ENCODE measurements at places on chromosomes 13 and 19.

GRCh38 chr13:77599351-77599750, 63.8 kb downstream of the SCEL start:
- DNase-seq: no peak

DNA sequence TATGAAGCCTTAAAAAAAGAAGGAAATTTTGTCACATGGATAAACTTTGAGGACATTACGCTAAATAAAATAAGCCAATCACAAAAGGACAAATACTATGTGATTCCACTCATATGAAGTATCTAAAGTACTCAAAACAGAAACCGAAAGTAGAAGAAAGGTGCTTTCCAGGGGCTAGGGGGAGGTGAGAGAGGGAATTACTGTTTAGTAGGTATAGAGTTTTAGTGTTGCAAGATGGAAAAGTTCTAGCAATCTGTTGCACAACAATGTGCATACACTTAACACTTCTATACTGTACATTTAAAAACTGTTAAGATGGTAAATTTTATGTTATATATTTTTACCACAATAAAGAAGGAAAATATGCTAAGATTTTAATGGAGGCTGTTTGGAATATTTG, 83.0 kb downstream of the POLR1D start:
- DNase-seq: no peak

DNA sequence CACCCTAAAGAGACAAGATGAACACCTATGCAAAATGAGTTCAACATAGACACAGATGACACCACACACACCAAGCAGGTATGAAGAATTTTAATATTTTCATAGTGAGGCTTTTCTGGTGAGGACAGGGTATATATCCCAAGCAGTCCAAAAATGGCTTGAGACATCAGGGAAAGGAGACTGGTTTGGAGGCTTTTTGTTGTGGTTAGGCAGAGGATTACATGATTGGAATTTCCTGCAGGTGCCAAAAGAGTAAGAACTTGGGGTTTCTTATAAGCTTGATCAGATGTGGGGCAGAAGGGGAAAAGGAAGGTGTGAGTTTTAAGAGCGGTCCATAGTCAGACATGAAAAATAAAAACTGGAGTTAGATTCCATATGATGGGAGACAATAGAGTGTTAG, 420.8 kb upstream of the SLITRK1 start:
- DNase-seq: no peak

DNA sequence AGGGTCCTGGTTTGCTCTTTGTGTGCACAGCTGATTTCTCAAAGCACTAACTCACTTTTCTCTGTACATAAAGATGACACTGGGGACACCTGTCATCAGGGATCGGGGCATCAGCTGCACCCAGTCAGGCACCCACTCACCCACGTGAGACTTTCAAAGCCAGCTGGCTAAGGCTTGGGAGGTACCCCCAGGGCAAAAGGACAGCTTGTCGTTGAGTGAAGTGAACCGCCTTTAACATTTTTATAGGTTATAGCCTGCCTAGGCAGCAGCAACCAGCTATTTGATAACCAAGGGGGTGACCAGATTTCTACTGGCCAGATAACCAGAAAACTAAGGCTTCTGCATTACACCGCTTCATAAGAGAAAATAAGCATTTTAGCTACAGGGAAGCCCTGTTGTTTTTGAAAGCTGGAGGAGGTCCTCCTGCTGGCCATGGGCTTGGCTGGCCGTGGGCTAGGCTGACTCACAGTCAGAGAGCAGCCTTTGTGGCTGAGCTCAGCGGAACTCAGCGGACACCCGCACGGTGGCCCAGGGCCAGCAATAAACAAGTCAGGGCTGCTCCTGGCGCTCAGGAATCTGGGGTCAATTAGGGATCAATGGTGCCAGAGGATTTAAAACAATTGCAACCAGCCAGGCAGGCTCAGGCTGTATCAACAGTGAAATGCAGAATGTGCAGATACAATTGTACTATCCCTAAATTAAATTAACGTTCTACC, 57.1 kb downstream of the ALOX5AP start:
- no peak for DNase-seq

DNA sequence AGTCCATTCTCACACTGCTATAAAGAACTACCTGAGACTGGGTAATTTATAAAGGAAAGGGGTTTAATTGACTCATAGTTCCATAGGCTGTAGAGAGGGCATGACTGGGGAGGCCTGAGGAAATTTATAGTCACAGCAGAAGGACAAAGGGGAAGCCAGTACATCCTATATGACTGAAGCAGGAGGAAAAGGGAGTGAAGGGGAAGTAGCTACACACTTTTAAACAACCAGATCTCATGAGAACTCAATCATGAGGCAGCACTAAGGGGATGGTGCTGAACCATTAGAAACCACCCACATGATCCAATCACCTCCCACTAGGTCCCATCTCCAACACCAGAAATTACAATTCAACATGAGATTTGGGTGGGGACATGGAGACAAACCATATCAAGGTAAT, 209.1 kb downstream of the DIAPH3 start:
- no peak for DNase-seq

DNA sequence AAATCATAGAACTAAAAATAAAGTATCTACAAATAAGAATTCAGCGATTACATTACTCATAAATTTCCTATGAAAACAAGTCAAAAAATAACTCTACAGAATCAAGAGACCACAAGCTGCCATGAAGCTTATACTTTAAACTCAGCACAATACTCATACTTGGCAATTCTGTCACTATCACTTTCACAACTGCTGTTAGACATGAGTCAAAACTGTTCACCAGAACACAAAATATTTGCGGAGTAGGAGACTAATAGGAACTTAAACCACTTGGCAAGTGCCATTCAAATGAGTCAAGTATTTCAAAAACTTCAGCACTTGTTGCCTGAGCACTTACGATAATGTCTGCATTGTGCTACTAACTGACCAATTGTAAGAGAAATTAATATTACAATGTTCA, 387.8 kb upstream of the GPC6 start:
- no peak for DNase-seq

DNA sequence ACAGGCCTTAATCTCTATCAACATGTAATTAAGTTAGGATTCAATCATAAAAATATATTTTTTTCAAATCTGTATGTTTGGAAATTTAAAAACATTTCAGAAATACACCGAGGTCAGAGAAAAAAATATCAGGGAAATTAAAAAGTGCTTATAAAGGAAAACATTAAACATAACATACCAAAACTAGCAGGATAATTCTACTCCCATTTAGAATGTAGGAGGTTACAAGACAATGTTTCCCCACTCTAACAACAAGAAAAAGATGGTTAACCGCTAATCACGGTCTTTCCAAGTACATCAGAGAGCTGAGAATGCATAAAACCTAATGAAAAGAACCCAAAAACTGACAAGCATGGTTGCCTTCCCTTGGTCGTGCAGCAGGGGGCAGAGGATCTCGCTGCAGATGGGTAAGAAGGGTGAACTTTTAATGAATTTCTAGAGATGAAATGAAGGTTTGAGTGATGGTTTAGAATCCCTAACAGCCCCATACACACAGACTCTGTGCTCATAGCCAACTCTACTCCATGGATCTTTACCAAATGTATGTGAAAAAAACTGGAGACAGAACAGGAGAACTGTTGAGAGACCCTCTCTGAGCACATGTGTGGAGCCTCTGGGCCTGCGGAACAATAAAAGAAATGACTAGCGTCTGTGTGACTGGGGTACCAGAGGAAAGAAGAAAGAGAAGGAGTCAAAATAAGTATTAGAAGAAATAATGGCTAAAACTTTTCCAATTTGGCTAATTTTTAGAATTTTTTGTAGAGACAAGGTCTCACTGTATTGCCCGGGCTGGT, 51.3 kb upstream of the LSM14A start:
- DNase-seq: no peak

- DNase-seq: no peak
Measured at GRCh38 chr19:36528921-36529518, 949 bp upstream of the ZNF260 start.

- DNase-seq: no peak
Measured at GRCh38 chr13:79675931-79676660, 195.1 kb downstream of the NDFIP2 start.

GRCh38 chr19:38870612-38871011, 7.5 kb downstream of the RINL start:
- DNase-seq: no peak

All from esophagus squamous epithelium (tissue), 5 donors.